RPMI7951 (cell line): ENCODE measurements at places on chromosomes 2 and 18. TPM values are rescaled to one million over a fixed set of nuclear protein-coding genes. Genes with fewer than 3 reads are reported as not detected.

ITPRIPL1 gene
- total RNA-seq: 14.5 and 15.9 TPM in 2 replicates

GRCh38 chr2:226963528-226963927, 127.7 kb downstream of the RHBDD1 start:
- DNase-seq: peak; percentile 82

POTEC gene
- total RNA-seq: not detected in 2 replicates

GRCh38 chr2:71668326-71669057, 215.1 kb downstream of the DYSF start:
- no peak for DNase-seq

RAB31 gene
- 34.2 and 41.7 TPM in 2 replicates for total RNA-seq

DNA sequence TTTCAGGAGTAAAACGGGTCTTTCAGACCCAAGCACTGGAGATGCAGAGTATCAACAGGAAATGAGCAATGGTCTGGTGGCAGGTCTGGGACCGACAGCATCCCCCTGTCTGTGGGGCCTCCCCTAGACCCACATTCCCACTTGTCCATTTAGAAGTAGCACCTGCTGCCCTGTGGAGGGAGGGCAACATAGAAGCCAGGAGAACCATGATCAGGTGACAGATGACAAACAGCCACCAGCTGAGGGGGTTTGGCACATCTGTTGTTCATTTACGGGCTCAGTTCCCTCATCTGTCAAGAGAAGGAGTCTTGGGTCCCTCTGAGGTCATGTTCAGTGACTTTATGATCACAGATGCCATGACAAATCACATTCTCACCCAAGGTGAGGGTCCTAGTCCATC, 77.9 kb upstream of the SLC66A3 start:
- DNase-seq: no peak

SEPTIN10 gene
- total RNA-seq: 107 and 124 TPM in 2 replicates

SKA1 gene
- 36.4 and 37.9 TPM in 2 replicates for total RNA-seq

HK2 gene
- total RNA-seq: 13.0 and 16.5 TPM in 2 replicates

- DNase-seq: no peak
Observed at GRCh38 chr18:10444314-10445006, 10.0 kb upstream of the APCDD1 start.

- peak; percentile 71 for DNase-seq
Observed at GRCh38 chr2:43676322-43677050, at the start of gene C1GALT1C1L. C1GALT1C1L (minus strand) TSS chr2:43676429; CDS start chr2:43676322, 107 bp downstream.

CNDP1 gene
- not detected in 2 replicates for total RNA-seq

DNA sequence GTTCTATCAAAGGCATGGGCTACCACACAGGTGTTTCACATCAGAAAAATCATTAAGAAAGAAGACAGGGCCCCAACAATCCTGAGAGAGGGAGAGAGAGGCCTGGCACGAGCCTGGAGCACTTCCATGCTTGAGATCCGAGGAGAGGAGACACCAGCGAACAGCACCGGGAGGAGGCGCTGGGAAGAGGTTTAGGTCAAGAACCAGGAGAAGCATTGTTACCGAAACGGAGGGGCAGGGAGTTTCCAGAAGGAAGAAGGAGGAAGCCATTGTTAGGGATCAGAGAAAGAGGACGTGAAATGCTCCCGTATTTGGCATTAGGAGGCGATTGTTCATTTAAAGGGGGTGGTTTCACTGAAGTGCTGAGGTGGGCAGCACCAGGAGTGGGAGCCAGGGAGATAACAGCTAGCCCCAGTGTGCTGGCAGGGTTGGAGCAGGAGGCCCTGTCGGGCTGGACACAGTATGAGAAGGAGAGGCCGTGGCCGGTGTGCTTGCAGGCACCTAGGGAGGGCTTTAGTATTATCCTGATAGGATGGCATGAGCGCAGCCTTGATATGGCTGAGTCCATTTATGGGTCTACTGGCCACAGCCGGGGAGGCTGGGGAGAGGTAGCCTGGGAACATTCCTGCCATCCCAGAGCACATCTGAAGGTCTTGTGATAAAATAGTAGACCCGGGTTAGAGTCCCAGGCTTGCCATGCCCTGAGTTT, 244.9 kb downstream of the KLHL29 start:
- no peak for DNase-seq

DNA sequence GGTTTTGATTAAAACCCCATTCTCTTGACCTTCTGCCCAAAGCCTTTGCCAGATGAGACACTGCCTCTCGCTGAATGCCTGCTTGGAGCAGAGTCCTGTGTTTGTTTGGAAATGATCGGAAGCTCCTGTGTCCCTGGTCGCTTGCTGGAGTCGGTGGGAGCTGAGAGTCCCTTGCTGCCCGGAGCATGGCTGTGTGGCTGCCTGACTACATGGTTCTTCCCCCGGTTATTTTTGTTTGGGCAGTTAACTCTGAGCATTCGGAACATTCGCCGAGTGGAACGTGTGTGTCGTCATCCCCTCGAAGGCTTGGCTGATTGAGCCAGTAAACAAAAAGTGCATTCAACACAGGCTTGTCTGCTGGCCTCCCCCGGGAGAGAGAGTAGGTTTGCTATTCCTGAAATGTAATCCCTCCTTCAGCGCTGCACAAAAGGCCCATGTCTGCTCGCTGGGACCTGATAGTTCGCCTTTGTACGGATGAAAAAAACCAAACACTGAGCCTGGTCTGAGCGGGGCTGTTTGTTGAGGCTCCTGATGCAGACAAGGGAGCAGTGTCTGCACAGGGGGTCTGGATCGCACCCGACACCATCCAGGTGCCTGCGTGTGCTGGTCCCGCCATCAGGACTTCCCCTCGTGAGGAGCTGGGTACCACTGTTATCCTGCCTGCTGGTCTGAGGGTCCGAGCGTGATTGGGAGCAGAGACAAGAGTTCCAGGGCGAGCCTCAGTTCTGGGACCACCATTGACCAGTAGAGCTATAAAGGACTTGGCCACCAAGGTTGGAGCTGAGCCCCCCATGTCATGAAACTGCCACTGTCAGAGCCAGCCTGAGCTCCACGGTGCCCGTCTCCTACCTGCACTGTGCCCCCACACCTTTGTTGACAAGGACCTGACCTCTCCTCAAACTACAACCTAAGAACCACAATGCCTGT, 83.8 kb downstream of the AGAP1 start:
- peak; percentile 47 for DNase-seq

DNA sequence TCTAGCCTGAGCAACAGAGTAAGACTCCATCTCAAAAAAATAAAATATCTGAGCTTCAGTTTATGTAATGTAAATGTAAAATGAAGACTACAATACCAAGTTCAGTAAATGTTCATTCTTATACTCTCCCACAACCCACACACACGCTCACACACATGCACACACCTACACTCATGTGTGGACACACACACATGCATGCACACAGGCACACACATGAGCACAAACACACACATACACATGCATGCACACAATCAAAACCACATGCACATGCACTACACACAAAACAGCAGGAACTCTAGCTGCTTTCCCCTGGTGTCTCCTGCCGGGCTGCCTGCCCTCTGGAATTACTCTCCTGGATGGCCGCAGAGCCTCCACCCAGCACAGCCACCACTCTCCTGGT, 90.6 kb downstream of the GFPT1 start:
- DNase-seq: no peak

DNA sequence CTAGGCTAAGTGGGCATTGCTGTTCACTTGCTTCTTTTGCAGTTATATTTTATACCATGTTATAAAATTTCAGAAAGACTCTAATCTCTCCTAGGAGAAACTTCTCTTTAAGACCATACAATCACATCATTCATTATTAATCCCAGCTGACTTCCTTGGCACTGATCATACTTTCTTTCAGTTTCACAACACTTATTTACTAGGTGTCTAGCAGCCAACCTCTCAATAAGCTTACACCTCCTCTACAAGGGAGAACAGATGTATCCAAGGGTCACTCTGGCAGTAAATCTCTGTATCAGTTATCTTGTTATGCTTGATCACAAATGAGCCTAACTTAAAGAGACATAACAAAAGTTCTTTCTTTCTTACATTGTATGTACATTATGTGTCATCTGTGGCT, 69.8 kb upstream of the EPB41L5 start:
- DNase-seq: no peak

GRCh38 chr2:72095364-72095763, 52.3 kb downstream of the CYP26B1 start:
- DNase-seq: no peak

SIX3 gene
- not detected in 2 replicates for total RNA-seq

LINC00305 gene
- total RNA-seq: not detected in 2 replicates

DNA sequence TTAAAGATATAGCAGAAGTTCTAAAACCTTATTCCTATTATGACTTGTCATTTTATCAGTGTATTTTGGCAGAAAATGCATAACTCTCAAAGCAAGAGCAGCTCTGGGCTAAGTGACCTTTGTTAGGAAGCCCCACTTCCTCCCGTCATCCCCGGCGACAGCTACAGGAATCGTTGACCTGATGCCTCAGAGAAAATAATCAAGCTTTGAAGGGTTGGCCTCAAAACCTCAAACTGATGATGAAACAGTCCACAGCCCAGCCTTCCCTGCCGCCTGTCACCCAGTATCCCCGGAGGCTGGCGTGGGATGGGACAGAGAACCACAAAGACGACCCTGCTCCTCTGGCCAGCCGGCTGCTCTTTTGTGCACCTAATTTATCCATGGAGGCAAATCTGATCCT, 65.3 kb downstream of the KCNF1 start:
- DNase-seq: peak; percentile 81

- peak; percentile 62 for DNase-seq
Observed at GRCh38 chr2:197280015-197280702, 30.4 kb downstream of the ANKRD44 start.

ZNF396 gene
- total RNA-seq: 1.1 and 2.2 TPM in 2 replicates

C1GALT1C1L gene
- total RNA-seq: 6.4 and 7.0 TPM in 2 replicates

ATG9A gene
- 51.3 and 58.6 TPM in 2 replicates for total RNA-seq

DNA sequence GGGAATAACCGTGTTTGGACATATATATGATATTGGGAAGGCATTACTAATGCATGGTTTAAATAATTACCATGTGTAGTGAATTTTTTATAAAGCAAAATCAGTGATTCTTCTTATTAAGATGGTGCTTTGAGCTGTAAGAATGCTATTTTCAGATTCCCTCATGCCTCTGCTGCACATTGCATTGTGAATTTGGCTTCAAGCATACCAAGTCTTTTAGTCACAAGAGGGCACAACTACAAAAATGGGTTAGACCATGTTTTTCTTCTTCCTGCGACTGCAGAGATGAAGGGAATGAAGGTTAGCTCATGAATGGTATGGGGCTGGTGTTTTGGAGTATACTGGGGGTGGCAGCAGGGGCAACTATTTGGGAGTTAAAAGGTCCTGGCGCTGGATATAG, 320.1 kb downstream of the SLC4A3 start:
- DNase-seq: peak; percentile 41

- DNase-seq: no peak
Observed at GRCh38 chr2:128384956-128385355, 66.3 kb upstream of the HS6ST1 start.
